BJ (cell line): ENCODE measurements at places on chromosomes 13 and 19.

GRCh38 chr13:25462301-25463125 lies 90.7 kb downstream of the ATP8A2 start:
- no peak for DNase-seq

GRCh38 chr19:45899919-45900589 lies 2.4 kb downstream of the MYPOP start:
- no peak for DNase-seq

DNA sequence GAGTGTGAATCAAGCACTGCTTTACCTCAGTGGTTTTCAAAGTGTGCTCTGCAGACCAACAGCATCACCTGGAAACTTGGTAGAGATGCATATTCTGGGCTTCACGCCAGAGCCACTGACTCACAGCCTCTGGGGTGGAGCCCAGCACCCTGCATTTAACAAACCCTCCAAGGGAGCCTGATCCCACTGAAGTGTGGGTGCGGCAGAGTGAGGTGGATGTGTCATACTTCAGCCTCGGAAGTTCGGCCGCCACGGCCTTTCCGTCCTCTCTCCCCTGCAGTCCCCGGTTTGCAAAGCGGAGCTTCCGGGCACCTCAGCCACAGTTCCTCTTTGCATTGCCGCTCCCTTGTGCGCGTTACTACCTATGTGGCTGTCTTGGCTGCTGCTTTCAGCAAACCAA lies 33.3 kb upstream of the MICU2 start:
- DNase-seq: no peak

DNA sequence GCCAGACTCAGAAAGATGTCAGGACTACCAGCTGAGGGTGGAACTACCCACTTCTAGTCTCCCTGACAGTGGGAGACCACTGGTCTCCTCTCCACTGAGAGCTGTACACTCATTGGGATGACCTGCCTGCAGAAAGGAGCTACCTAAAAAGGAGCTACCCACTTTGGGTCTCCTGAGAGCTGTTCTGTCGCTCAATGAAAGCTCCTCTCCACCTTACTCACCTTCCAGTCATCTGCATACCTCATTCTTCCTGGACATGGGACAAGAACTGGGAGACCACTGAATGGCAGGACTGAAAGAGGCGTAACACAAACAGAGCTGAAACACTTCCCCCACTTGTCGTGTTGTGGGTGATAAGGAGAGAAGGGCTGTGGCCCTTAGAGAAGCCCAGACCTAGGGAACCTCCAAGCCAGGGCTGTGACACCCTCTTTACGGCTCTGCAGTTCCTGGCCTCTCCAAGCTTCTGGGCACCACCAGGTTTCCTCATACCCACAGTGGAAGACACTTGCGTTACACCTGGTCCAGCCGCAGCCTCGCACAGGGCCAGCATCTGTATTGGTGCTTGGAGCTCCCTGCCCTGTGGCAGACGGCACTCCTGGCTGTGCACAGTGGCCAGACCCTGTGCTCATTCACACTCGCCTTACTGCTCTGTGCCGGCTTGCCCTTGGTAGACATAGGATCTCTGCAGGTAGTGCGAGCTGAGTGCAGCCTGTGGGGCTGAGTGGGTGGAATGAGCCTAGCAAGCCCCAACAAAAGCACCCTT lies 54.9 kb upstream of the SLITRK6 start:
- DNase-seq: no peak

DNA sequence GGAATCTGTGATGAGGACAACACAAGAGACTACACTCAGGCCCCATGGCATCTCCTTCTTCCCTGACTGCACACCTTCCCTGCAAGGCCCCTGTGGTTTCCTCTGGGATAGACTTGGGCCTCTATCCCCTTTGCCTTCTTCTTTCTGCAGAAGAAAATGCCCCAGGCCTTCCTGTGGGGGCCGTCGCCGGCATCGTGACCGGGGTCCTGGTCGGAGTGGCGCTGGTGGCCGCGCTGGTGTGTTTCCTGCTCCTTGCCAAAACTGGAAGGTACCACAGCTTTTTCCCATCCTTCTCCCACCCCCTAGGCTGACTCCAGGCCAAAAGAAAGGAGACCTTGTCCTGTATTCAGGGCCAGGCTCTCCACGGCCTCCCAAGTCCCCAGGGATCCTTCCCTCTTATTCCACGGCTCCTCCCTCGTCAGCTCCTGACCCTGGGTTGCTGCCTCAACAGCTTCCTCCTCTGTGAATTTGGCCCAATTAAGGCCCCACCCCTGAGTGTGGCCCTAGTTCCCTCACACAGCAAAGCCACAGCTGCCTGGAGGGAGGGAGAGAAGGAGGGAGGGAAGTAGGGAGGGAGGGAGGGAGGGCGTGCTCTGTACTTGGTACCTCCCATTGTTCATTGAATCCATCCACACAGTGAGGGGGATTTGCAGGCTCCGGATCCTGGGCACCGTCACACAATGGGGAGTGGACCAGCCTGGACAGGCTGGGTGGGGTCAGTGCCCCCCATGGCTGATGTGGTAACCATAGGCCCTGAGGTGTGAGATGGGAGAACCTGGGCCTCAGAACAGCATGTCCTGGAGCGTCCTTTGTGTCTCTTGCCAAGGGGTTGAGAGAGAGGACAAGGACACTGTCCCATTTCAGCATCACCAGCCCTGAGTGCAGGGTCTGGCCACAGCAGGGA lies 12.5 kb downstream of the CEACAM3 start:
- DNase-seq: no peak

- no peak for DNase-seq
Measured at GRCh38 chr19:6750062-6750461, 10.6 kb downstream of the TRIP10 start.

GRCh38 chr19:39531834-39532232 lies 819 bp downstream of the EID2B start:
- no peak for DNase-seq

DNA sequence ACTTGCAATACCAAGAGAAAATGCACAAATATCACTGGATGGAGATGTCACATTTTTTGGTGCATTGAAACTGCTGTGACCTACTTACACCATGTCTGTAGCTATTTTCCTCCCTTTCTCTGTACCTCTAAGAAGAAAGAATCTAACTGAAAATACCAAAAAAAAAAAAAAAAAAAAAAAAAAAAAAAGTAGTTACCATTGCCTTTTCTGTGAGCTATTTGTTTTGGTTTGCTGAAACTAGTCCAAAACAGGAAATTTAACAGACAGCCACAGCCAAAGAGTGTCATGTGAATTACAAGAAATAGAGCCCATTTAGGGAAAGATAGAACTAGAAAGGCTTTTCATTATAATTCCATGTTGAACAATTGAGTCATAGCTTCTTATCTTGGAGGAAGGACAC lies 37.3 kb downstream of the TNFSF13B start:
- no peak for DNase-seq

GRCh38 chr13:40438022-40438680 lies 228.3 kb downstream of the FOXO1 start:
- no peak for DNase-seq

DNA sequence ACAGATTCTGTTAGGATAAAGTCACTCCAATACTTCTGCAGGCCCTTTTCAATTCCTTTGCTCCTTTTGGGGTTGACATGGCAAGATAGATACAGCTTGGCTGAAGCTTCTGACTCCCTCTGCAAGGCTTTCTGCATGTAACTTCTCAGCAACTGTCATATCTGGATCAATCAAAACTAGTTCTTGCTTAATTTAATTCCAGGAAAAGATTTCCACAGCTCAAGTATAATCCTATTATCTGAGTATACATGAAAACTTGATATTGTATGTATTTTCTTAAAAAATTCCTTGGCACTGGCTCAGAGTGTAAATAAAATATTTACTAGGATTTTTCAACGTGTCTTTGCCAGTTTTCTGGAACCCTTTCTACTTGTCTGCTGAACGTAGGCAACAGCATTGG lies 109.6 kb downstream of the STARD13 start:
- DNase-seq: no peak

DNA sequence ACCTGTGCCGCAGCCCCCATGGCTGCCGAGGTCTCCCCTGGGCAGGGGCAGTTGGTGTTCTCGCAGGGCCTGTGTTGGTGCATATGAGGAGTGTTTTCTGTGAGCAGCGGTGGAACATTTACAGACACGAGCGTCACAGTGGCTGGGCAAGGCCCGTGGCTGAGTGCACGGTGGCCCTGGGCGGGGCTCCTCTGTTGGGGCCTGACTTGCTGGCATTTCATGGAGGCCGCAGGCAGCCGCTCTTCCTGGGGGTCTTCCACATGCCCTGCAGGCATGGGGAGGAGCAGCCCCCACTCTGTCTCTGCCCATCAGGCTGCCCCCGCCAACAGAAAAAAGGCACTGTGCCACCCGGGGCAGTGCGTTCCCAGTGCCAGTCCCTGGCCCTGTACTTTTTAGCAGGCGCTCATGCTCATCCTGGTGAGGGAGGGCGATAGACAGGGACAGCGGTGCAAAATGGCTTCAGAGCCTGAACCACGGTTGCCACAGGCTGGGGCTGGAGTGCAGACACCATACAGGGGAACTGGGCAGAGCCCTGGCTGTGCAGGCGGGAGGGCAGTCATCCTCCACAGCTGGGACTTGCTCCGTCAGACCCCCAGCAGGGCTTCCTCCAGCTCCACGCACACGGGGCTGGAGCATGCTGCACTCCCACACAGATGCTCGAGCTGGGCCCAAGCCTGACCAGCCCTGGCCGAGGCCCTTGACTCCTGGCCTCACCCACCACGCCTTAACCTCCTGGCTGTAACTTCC lies 23.5 kb downstream of the TFDP1 start:
- no peak for DNase-seq

DNA sequence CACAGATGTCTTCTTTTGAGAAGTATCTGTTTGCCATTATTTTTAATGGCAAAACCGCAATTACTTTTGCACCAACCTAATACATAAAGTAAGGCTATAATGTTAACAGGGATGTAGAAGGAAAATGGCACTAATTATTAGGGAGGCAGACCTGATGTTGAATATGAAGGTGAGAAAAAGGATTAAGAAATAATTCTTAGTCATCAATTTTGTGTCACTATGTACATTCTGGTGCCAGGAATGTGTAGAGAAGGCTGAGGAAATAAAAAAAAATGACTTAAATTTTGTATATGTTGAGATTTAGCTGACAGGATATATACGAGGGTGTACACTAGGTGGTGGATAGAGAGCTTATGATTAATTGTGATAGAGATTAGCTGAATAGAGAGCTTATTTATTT lies 12.6 kb downstream of the ZNF585B start:
- no peak for DNase-seq

- DNase-seq: no peak
Measured at GRCh38 chr13:39895254-39895653, 239.8 kb downstream of the COG6 start.

GRCh38 chr19:13952931-13953531 lies 722 bp downstream of the DCAF15 start:
- no peak for DNase-seq

DNA sequence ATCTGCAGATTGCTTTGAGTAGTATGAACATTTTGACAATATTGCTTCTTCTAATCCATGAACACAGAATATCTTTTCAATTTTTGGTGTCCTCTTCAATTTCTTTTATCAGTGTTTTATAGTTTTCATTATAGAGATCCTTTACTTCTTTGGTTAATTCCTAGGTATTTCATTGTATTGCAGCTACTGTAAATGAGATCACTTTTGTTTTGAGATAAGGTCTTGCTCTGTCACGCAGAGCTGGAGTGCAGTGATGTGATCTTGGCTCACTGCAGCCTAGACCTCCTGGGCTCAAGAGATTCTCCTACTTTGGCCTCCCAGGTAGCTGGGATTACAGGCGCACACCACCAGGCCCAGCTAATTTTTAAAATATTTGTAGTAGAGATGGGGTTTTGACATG lies 9.8 kb downstream of the CYP2A7 start:
- no peak for DNase-seq

DNA sequence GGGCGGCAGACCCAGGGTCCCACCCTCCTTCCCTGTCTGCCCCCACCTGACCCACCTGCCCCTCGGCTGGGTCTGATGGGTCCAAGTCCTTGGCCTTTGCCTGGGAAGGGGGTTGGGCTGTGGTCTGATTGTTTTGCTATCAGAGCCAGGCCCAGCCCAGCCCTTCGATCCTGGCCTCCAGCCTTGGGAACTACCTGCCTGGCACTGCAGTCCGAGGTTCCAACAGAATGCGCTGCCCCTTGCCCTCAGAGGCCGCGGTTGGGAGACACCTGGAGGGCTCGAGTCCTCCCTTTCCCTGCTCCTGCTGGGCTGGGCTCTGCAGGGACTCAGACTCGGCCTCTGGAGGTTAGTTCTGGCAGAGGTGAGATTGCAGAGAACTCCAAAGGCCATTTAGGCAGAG lies 1.6 kb downstream of the CCL25 start:
- DNase-seq: no peak

GRCh38 chr19:8438236-8438635 lies 6.5 kb upstream of the HNRNPM start:
- DNase-seq: no peak

GRCh38 chr13:30830638-30830965 lies 75.5 kb upstream of the MEDAG start:
- DNase-seq: no peak

DNA sequence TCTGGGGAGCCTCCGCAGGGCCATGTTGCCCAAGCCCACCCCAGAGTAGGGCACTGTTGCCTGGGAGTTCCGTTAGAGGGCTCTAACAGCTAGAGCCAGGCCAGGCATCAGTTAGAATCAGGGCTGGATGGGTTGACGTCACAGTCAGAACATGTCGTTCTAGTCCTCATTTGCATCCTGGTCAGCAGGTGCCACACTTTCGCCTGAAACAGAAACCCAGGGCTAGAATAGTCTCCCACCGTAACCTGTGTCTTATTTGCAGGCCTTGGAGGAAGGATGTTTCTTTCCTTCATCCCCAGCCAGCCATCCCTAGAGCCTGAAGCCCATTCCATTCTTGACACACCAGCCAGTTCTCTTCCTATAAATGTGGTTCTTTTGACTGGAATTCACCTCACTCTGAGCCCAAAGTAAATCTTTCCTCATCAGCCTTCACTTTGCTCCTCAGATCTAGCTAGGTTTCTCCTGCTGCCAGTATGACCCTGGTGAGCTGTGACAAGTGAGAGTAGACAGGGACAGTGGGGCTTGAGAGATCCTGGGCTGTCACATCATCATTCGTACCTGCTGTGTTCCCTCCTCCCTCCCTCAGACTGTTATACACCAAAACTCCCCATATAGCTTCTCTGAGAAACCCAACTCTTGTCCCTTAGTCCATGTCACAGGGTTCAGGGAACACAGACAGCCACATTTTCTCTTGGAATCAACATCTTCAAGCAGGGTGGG lies 12.2 kb upstream of the CCDC97 start:
- no peak for DNase-seq

- DNase-seq: no peak
Measured at GRCh38 chr13:40159736-40160135, 504.3 kb downstream of the COG6 start.

DNA sequence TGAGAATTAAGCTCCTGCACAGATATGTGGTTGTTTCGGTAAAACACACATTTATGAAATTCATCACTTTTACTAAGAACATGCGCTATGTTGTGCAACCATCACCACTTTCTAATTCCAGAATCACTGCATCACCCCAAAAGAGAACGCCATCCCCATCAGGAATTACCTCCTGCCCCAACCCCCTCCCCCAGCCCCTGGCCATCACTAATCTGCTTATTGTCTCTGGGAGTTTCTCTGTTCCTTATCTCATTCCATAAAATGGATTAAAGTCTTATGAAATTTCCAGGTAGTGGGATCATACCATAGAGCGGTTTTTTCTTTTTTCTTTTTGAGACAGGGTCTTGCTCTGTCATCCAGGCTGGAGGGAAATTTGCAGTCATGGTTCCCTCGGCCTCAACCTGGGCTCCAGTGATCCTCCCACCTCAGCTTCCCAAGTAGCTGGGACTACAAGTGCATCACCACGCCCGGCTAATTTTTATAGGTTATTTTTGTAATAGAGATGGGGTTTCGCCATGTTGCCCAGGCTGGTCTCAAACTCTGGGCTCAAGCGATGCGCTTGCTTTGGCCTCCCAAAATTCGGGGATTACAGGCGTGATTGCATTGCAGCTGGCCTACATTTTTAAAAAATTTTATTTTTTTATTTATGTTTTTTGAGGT lies 3.5 kb downstream of the ZSCAN5B start:
- DNase-seq: no peak

GRCh38 chr13:111938741-111939665 lies 127.9 kb upstream of the SOX1 start:
- no peak for DNase-seq
